ENCODE measurements at places on chromosomes 4 and X.

- DNase-seq, result no peak
Observed at GRCh38 chr4:121711263-121712000, 14.7 kb upstream of the ANXA5 start.

GRCh38 chr4:173937631-173938270 lies 345.7 kb downstream of the FBXO8 start:
- no peak for DNase-seq

- no peak for DNase-seq
Observed at GRCh38 chr4:21307709-21308108, 607.5 kb downstream of the PACRGL start.

GRCh38 chr4:100062921-100063320 lies 112.8 kb upstream of the H2AZ1 start:
- no peak for DNase-seq

- no peak for DNase-seq
Observed at GRCh38 chr4:26048378-26048882, 134.4 kb downstream of the SMIM20 start.

GRCh38 chr4:38241541-38241940 lies 281.3 kb downstream of the PTTG2 start:
- DNase-seq, result no peak

- DNase-seq, result peak; percentile 11
Observed at GRCh38 chr4:185192059-185192458, 11.7 kb downstream of the CFAP97 start.

DNA sequence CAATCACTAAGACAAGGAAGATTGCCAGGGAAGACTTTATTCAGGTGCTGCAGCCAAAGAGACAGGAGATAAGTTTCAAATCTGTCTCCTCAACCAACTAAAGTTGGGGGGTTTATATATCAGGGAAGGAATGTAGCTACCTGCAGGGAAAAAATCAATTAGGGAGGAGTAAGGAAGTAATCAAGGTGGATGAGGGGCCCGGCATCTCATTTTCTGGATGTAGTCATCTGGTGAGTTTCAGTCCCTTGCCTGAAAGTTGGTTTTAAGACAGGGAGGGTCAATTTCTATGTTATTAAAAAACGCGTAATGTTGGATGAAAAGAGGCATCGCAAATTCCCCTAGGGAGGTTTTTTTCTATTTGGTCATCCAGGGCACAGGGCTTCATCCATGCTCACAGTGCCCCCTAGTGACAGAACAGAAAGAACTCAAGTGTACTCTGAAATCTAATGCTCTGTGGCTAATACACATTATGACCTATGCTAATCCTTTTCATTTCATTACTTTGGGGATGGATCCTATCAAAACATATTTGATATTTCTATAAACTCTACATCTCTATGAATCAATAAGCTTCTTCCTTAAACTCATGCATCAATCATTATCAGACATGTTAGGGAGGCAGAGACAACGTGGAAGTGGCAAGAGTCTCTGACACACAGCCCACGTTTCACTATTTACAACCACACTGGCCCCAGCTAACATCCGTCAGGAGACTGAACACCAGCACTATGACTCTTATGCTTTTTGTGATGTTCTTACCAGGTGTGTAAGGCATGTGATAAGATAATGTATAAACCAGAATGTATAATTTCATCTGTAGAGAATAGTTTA lies 1577.0 kb upstream of the TENM3 start:
- DNase-seq, result peak; percentile 77

DNA sequence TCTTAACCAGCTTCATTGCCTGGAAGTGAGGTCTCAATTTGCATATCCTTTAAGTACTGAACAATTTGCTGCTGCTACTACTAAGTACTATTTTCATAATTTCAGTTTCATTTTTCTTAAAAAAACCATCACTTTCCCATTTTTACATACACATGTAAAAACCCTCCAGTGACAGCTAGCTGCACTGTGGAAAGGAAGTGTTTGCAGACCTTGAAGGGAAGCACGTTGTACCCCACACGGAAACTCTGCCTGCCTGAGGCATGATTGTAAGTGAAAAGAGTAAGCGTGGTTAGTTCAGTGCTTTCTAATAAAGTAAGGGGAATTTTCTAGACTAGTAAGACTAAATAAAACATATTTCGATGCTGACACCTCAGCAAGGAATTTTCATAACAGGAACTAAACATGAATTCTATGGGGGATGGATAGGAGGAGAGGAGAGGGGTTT lies 103.6 kb downstream of the RAPGEF2 start:
- peak; percentile 57 for DNase-seq

- no peak for DNase-seq
Observed at GRCh38 chr4:91758487-91758886, 545.3 kb upstream of the GRID2 start.

GRCh38 chr4:1956631-1957030 lies 52.1 kb downstream of the NELFA start:
- DNase-seq, result no peak

DNA sequence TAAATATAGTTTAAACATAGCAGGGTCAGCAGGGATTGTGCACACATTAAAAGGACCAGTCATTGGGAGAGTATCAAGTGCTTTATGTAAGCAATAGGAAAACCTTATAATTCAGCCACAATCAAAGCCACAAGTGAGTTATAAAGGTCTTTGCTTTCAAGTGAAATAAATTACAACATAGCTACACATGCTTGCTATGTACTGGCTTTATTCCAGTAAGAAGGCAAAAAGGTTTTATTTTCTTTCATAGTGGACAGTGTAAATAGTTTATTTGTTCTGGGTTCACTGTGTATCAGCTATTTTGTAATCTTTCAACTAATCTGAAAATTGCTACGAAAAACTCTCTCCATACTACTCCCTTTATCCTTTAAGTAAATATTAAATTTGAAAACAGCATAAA lies 691.4 kb downstream of the PCDH7 start:
- DNase-seq, result no peak

- DNase-seq, result peak; percentile 65
Observed at GRCh38 chrX:43559644-43560043, 96.5 kb upstream of the MAOA start.

GRCh38 chr4:73443224-73443623 lies 7.2 kb downstream of the AFP start:
- no peak for DNase-seq

- peak; percentile 8 for DNase-seq
Observed at GRCh38 chr4:154399259-154399974, 92.2 kb downstream of the DCHS2 start.

GRCh38 chrX:122047261-122047660 lies 999.9 kb downstream of the GLUD2 start:
- DNase-seq, result no peak

GRCh38 chr4:123453061-123453680 lies 56.6 kb downstream of the SPRY1 start:
- no peak for DNase-seq

DNA sequence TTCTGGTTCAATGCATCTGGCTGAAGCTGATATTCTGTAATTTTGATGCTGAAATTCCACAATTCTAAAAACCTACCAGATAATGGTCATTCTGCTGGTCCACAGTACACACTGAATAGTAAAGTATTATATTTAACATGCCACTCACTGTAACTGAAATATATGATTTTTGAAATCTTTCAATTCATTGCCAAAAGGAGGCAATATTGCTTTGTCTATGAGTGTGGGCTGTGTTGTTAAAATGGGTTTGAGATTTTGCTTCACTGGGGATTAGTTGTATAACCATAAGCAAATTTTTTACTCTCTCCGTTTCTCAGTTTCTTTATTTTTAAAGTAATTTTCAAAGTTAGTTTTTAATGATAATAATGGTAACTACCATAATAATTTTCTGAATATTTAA lies 1404.1 kb upstream of the IGFBP7 start:
- no peak for DNase-seq

DNA sequence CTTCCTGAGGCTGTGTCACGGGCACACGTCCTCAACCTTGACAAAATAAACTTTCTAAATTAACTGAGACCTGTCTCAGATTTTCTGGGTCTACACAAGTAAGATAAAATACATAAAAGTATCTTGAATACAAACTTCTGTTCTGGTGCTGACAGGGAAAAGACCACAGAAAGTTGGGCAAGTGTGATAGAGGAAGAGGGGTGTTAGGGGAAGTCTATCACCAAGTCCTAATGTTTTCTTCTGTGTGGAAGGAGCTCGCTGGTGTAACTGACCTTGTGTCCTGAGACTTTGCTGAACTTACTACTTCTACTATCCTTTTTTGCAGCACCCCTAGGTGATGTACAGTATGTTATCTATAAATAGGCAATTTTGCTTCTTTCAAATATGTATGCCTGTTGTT lies 97.0 kb upstream of the STIM2 start:
- no peak for DNase-seq

DNA sequence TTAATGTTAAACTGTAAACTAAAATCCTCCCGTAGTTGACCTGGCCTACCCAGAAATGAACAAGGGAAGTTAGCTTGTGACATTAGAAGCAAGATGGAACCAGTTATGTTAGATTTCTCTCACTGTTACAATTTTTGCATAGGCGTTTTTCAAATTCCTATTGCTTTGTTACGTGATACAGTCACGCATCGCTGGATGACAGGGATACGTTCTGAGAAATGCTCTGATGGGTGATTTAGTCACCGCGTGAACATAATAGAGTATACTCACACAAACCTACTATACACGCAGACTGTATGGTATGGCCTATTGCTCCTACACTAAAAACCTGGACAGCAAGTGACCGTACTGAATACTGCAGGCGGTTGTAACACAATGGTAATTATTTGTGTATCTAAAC lies 46.7 kb upstream of the PUDP start:
- no peak for DNase-seq

GRCh38 chr4:7524064-7524682 lies 89.4 kb upstream of the PSAPL1 start:
- no peak for DNase-seq

DNA sequence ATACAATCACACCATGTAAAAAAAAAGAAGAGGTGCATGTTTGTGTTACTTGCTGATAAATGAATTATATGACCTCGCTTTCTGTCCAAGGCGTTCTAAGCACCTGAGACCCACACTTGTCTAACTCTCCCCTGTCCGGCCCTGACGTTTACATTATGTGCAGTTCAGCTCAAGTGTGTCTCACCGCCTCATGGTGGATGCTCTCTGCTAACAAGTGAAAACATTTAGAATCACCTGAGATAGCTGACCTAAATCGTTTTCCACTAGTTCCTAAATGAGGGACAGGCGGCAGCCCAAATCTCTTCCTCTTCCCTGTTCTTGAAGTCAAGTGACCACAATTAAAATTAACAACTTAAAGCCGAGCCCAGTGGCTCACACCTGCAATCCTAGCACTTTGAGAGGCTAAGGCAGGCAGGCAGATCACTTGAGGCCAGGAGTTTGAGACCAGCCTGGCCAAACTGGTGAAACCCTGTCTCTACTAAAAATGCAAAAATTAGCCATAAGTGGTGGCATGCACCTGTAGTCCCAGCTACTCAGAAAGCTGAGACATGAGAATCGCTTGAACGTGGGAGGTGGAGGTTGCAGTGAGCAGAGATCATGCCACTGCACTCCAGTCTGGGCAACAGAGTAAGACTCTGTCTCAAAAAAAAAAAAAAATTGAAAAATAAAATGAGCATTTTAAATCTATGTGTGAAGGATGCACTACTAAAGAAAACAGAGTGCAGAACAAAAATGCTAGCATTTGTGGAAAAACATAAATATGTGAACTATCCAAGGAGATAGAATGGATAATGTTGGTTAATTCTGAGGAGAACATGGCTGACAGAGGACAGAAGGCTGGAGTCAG lies 3.9 kb upstream of the TIFA start:
- peak; percentile 40 for DNase-seq

DNA sequence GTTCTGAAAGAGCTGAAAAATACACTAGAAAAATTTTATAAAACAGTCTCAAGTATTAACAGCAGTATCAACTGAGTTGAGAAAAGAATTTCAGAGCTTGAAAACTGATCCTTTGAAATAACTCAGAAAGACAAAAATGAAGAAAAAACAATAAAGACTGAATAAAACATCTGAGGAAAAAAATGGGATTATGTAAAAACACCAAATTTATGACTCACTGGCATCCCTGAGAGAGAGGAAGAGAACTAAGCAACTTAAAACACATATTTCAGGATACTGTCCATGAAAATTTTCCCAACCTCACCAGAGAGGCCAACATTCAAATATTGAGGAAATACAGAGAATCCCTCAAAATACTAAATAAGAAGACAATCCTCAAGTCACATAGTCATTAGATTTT lies 22.9 kb downstream of the PABPC4L start:
- no peak for DNase-seq

- DNase-seq, result peak; percentile 52
Observed at GRCh38 chr4:1767770-1768366, 25.2 kb upstream of the FGFR3 start.

GRCh38 chr4:173046818-173047217 lies 121.8 kb upstream of the GALNT7 start:
- no peak for DNase-seq

GRCh38 chr4:133130171-133130570 lies 18.9 kb upstream of the PCDH10 start:
- no peak for DNase-seq

GRCh38 chrX:100802843-100803242 lies 17.3 kb upstream of the CSTF2 start:
- DNase-seq, result no peak

DNA sequence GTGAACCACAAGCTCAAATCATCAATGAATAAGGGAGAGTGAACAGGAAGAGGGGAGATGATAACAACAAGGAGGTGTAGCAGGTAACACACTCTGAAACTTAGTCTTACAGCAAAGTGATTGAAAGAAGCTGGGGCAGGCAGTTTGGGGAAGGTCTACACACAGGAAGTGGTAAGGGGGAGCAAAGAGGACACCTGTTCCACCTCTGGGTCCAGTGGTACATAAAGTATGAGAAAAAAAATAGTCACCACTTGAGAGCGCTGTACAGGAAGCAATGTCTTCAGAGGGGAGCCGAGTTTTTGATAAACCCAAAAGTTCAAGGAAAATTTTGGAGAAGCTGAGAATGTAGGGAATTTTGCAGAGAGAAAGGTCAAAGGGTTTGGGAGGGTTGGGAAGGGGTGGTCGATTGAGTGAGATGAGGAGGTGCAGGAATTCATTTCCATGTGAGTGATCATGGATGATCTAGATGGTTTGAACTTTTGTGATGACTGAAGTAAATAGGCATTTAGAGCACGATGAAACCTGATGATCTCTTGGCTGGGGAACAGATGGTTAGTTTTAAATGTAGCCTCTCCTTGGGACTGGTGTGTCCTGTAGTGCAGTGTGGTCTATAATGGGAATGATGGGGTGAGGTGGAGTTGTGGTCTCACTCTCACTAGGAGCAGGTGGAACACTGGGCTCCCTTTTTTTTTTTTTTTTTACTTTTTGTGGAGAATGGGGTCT lies 142.0 kb downstream of the RBMX2 start:
- no peak for DNase-seq

DNA sequence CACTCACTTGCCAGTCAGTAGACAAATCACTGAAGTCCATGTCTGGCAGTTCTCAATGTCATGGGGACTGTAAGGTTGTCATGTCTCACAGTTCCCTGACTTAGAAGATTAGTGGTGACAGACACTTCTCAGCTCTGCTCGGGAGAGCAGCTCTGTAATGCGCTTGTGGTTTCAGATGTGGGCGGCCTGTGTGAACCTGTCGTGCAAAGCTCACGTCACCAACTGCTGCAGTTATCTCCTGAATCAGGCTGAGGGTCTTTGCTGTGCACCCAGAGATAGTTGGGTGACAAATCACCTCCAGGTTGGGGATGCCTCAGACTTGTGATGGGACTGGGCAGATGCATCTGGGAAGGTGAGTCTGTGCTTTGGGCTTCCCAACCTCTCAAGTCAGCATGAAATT lies at the start of gene IL9R:
Gene IL9R, plus strand, starts transcription at position 261 of the 400 bp plus-strand sequence. Its CDS starts 64 bp downstream, at position 325.
- DNase-seq, result no peak

Measured in NAMALWA (cell line).